ENCODE measurements at places on chromosomes 4 and X.

DNA sequence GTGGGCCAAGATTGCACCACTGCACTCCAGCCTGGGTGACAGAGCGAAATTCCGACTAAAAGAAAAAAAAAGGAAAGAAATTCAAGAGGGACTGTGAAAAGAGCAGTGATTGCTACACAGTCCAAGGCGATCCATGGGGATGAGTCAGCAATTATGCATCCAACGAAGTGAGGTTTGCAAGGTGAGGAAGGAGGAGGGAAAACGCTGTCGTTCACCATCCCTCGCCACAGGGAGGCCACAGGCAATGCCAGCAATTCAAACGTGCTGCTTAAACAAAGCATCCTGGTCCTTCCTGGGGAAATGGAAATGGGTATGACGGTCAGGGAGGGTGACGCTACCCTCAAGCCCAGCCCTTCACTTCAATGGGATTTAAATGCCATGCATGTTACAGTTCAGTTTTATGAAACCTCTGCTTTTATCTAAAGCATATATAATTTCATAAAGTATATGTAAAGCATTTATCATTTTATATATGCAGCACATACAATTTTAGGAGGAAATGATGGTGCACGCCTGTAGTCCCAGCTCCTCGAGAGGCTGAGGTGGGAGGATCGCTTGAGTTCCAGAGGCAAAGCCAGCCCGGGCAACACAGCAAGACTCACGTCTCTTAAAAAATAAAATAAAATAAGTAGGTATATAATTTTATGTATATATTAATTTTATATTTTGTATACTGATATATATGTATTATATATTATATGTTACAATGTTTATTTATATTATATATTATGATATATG, 108.7 kb downstream of the DHRSX start:
- no peak for DNase-seq

DNA sequence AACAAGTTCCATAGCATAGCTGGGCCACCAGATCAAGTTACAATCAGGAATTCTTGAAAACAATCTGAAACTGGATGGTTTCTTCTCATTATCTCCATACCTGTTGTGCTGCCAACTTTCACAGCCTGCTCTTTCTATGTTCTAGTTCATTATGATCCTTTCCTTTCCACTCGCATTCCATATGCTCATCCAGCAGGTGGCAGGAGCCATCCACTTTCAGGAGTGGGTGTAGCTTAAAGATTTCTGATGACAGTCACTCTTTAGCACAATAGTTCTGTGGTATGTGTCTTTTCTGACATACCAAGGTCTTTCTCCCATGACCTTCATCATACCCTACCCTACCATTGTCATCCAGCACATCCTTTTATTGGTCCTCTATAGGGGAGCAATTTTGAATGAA, 46.4 kb downstream of the PAGE2 start:
- peak; percentile 18 for DNase-seq

DNA sequence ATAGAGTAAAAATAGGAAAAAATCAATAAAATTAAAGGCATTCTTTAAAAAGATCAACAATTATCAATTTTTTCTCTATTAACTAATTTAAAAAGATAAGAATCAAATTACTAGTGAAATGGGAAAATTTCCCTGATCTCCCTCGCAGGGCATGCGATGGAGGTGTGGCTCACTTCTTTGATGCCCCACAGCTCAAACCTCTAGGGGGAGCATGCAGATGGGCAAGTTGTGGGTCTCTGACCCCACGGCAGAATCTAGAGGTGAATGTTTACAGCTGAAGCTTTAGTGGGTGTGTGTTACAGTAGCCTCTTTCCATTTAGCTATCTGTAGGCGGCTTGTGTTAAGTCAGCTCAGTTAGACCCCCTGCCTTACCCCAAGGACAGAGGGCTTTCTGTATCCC, 1348.8 kb downstream of the PCDH18 start:
- no peak for DNase-seq

- DNase-seq: no peak
Measured at GRCh38 chrX:40424259-40424658, 156.5 kb upstream of the ATP6AP2 start.

GRCh38 chr4:111879539-111879938, 265.7 kb upstream of the FAM241A start:
- peak; percentile 19 for DNase-seq

DNA sequence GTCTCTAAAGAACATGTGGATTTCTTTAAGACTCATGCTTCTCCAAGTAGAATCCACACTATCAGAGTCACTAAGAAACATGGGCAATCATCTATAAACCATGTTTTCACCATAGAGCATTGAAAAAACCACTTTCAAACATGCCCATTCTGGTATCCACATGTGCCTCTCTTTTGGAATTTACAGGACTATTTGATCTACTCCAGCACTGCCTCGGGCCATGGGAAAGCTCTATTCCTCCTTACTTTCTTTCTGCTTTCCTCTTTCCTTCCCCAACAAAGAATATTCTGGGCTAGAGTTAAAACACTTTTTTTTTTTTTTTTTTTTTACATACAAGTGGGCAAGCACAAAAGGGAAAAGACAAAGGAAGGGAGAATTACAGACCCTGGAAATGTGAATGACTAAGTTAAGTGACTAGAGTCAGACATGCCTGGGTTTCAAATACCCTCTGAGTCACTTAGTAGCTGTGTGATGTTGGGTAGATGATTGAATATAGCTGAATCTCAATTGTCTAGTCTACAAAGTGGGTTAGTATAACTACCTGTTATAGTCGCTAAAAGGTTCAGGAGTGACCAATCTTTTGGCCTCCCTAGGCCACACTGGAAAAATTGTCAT, 847.7 kb upstream of the INTU start:
- DNase-seq: no peak

DNA sequence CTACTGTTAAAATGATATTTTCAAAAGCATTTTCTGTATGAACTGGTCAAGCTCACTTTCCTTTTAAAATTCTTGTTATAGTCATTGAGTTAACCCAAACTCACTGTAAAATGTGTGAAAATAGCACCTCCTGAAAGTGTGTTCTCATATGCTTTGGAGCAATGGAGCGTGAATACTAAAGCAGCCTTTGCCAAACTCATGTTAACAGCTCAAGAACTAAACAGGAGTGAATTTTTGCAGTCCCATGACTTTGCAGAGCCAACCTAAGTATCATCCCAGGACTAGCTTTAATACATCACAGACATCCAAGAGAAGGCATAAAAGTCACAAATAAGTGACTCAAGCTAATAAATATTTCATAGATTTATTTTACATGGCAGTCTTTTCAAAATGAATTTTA, 2.3 kb downstream of the AMMECR1 start:
- no peak for DNase-seq

DNA sequence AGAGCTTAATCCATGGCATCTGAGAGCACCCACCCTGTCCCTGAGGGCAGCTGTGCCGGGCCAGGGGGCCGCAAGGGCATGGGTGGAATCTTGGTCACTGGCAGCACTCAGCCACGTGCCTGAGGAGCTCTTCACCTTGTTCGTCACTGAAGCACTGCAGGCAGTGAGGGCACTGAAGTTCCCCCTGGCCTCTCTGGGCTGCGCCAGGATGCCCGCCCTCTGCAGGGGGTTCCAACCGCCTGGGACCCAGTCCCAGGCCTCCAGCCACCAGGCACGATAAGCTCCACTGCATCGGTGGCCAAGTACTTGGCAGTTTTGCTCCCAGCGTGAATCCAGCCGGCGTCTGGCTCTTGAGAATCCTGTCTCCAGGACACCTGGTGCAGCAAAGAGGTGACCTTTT, 96.4 kb upstream of the MED14 start:
- DNase-seq: no peak

GRCh38 chrX:109403922-109404321, 78.0 kb downstream of the GUCY2F start:
- peak; percentile 84 for DNase-seq

GRCh38 chr4:2712261-2712842, 43.8 kb downstream of the TNIP2 start:
- peak; percentile 33 for DNase-seq

GRCh38 chrX:41923978-41924683, 777 bp upstream of the CASK start:
- DNase-seq: peak; percentile 8

DNA sequence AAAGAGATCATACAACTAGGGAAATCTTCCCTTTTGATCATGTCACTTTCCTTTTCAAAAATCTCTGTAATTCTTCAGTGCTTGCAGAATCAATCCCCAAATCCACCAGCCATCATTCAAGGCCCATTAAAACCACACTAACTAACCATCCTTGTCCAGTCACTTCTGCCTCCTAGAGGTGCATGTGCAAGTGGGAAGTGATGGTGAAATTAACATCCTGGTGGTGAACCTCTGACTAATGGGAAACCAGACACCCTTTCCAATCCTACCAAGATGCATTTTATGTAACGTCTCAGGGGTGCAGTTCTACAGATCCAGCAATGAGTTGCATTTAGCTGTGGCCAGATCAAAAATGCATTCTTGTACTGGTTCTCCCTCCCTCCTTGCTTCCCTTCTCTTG, 341.8 kb downstream of the RAPGEF2 start:
- no peak for DNase-seq

All from neural progenitor cell (in vitro differentiated cells).